ENCODE measurements at places on chromosomes 7 and 10. TPM values are rescaled to one million over a fixed set of nuclear protein-coding genes. Genes with fewer than 3 reads are reported as not detected.

The EXOC6 gene
- 9.0 TPM for polyA plus RNA-seq

The PROSER2 gene
- polyA plus RNA-seq = 1.7 TPM

The LEP gene
- polyA plus RNA-seq = 0.16 TPM

The SPDYE5 gene
- polyA plus RNA-seq = 0.07 TPM

The PPP2R2D gene
- 79.5 TPM for polyA plus RNA-seq

The NPC1L1 gene
- polyA plus RNA-seq = 0.20 TPM

The NXPH1 gene
- polyA plus RNA-seq = 25.8 TPM

The CYP2C9 gene
- polyA plus RNA-seq = 0.38 TPM

The SLC26A4 gene
- polyA plus RNA-seq = 0.13 TPM

The GRK5 gene
- 9.8 TPM for polyA plus RNA-seq

The MACC1 gene
- 0.35 TPM for polyA plus RNA-seq

The BHLHA15 gene
- 0.57 TPM for polyA plus RNA-seq

The PON3 gene
- polyA plus RNA-seq = 5.6 TPM

The NUB1 gene
- 22.5 TPM for polyA plus RNA-seq

The TACC2 gene
- polyA plus RNA-seq = 42.0 TPM

The GLI3 gene
- polyA plus RNA-seq = 1.1 TPM

The GJD4 gene
- not detected for polyA plus RNA-seq

All from adrenal gland (tissue), 19 donors.